Stimulated activated CD4-positive, alpha-beta T cell treated with anti-CD3 and anti-CD28 coated beads, Interleukin-2, amount 100 ng/mL, for 48 hours (primary cell): ENCODE measurements at places on chromosomes 2 and 18.

GRCh38 chr2:113122364-113122763, 5.0 kb upstream of the IL1RN start:
- DNase-seq, result no peak

- no peak for DNase-seq
Measured at GRCh38 chr18:52219102-52219501, 120.9 kb upstream of the DCC start.

DNA sequence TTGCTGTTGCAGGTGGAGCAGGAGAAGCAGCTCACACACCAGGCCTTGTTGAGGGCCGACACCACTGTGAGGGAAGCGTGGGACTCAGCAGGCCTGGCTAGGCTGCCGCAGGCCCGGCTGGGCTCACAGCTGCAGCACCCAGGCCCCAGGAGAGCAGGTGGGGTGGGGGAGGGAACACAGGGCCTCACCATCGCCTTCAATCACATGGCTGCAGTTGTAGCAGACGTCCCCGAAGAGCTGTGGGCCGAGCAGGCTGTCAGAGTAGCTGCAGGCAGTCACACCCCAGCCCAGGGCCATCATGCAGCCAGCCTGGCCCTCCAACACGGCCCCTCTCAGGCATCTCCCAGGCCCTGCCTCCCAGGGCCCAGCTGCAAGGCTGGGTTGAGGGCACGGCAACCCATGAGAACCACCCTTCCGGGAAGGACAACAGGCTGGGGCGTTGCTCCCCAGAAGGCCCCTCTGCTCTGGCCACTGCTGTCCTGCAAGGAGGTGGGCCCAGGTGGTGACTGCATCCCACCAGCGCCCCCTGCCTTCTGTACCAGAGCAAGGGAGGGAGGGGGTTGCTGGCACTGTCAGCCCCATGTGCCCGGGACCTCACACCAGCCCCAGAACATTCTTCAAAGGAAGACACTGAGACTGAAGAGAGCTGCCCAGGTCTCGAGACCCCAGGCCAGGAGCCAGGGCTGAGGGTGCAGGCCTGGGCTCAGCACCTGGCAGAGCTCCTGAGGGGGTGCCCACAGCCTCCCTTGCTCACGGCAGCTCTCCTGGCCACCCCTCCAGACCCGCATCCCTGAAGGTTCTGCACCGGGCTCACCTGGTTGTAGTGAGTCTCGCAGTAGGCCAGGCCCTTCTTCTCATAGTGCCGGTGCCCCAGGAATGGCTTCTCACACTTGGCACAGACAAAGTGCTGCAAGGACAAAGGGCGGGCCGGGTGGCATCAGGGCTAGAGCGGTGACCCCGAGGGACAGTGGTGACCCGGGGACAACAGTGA, 5.6 kb upstream of the GPR17 start:
- DNase-seq, result peak; percentile 23

DNA sequence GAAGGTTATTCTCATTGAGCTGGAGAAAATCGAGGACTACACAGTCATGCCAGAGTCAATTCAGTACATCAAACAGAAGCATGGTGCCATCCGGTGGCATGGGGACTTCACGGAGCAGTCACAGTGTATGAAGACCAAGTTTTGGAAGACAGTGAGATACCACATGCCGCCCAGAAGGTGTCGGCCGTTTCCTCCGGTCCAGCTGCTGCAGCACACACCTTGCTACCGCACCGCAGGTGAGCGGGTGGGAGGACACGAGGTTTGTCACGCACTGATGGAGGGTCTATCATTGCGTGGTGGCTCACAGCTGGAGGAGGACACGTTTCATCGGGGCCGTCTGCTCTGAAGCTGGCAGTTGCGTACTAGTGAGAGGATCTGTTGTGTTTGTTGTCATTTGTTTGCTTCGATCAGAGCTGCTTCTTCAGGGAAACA, 48.2 kb downstream of the IL1RL2 start:
- no peak for DNase-seq

DNA sequence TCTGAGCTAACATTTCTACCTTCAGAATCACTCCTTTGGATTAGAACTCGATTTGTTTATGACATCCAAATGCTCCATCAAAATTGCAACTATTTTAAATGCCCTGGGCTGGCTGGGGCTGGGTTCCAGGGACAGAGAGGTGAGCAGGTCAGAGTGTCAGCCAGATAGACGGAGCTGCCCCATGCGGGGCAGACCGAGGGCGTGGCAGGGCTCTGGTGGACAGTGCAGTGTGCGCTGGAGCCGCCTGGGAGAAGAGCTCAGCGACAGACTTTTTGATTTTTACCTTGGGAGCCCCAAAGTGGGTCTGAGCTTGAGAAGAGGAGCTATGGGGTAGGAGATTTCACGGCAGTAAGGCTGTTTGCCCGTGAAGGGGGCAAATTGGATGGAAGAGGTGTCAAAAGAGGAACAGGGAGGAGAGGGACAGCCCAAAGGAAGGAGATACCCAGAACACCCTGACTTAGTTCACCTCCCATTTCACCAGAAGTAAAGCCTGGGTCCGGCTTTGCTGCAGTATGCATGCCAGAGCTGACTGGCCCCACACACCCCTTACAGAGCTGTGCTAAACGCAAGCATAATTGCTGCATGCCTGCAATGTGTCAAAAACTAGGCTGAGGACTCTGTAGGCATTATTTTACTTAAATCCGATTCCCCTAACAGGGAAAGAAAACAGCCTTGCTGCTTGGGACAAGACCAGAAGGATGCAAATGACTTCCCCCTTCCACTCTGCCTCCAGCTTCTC, 33.7 kb downstream of the EN1 start:
- DNase-seq, result no peak

DNA sequence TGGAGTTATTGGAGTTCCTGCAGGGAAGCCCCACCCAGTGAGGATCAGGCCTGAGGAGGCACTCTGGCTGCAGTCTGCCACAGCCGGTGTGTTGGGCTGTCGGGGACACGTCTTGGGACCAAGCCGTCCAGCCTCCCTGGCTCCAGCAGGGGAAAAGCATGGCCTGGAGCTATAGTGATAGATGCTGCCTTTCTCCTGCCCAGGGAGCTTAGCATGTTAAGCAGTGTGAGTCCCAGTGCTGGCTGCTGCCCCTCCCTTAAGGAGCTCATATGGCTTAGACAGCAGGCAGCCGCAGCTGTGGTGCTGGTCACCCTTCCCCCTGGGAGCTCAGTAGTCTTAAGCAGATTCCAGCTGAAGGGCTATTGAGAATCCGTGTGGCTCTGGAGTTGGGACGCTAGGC, 78.9 kb downstream of the CERS6 start:
- no peak for DNase-seq

DNA sequence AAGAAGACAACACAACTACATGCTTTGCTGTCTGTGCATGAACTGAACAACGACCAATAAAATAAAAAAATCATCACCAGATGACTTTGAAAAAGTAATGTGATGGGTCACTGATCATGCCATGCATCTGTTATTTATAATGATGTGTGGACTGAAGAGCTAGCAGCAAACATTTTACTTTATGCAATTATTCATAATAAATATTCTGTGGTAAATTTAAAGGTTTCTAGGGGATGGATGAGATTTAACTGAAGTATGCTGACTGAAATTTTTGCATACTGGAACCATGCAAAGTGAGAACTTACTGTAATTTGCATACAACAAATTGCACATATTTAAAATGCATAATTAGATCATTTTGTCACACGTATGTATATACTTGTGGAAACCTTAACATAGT, 31.3 kb upstream of the BAZ2B start:
- no peak for DNase-seq

GRCh38 chr2:236208019-236208926, 40.1 kb upstream of the GBX2 start:
- DNase-seq, result no peak

DNA sequence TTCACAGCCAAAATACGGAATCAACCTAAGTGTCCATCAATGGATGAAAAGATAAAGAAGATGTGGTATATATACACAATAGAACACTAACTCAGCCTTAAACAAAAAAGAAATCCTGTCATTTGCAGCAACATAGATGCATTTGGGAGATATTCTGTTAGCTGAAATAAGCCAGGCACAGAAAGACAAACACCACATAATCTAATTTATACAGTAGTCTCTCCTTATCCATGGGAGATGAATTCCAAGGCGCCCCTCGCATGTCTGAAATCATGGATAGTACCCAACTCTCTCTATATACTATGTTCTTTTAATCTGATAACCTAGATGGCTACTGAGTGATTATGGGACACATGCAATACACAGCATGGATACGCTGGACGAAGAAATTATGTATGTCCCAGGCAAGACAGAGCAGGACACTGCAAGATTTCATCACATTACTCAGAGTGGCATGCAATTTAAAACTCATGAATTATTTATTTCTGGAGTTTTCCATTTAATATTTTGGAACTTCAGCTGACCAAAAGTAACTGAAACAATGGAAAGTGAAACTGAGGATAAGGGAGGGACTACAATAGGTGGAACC, 39.5 kb downstream of the ORC4 start:
- DNase-seq, result no peak

GRCh38 chr2:237128026-237128703, 42.5 kb downstream of the COPS8 start:
- peak; percentile 25 for DNase-seq

GRCh38 chr2:138630164-138630563, 128.6 kb downstream of the SPOPL start:
- DNase-seq, result no peak

DNA sequence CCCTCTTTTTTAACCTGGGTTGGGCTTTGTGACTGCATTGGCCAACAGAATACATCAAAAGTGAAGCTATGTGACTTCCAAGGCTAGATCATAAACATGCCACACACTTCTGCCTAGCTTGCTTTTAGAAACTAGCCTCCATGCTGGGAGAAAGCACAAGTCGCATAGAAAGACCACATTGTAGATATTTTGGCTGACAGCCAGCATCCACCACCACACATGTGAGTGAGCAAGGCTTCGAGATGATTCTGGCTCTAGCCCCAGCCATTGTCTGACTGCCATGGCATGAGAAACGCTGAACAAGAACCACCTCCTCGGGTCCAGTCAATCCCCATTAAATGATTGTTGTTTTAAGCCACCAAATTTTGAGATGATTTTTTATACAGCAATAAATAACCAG, 66.8 kb upstream of the STPG4 start:
- DNase-seq, result no peak

GRCh38 chr18:50410008-50410407, 35.2 kb downstream of the SKA1 start:
- DNase-seq, result no peak

GRCh38 chr2:205139822-205140463, 542.4 kb upstream of the NRP2 start:
- DNase-seq, result no peak

GRCh38 chr2:175310813-175311504, 129.4 kb upstream of the ATP5MC3 start:
- no peak for DNase-seq

- DNase-seq, result no peak
Measured at GRCh38 chr2:85694052-85695025, at the start of gene GNLY. Gene GNLY, plus strand, starts transcription at chr2:85694358. Its CDS starts 61 bp downstream, at chr2:85694419.

DNA sequence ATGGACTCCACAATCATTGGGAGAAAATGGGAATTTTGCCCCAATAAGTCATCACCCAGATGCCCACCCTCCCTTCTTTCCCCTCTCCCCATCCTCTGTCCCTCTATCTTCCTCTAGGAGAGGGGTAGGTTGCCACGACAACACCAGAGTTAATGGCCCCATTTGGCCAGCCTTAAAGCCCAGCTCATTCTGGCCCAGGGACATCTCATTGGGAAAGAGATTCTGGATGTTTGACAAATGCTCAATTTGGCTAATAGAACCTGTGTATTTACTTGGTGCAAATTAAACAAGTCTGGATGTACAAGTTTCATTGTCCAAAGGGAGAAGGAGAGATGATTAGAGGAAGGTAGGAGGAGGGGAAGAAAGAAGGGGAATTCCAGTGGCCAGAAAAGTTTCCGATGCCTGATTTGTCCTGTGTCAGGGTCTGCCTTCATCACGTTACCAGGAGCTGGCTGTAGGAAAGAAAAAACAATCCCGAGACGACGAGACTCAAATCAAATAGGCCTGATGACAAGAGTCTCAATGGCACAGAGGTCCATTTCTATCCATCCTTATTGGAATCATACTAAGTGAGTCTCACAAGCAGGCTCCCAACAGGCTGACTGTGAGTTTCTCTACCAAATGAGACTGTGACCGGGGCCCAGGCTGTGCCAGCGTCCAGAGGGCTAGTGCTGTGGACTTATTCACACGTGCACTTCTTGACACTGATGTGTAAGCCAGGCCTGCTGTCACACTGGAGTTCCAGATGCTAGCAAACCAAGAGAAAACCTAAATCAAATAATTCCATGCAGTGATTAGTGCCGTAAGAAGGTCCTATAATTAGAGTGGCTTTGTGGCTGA, 265.2 kb upstream of the APCDD1 start:
- DNase-seq, result no peak

DNA sequence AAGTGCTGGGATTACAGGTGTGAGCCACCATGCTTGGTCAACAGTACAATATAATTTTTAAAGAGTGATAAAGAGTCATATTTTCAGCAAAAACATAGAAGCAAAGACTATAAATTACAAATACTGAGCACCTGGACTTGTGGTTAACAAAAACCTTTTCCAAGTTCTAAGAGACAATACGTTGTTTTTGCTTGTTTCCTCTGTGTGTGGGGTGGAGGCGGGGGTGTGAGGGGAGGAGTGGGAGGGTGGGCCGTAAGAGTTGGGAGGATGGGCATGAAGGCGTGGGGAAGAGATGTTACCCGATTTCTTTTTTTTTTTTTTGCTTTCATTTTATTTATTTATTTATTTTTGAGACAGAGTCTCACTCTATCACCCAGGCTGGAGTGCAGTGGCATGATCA, 78.0 kb upstream of the WIPF1 start:
- no peak for DNase-seq

GRCh38 chr2:181992776-181993175, 7.1 kb downstream of the PPP1R1C start:
- no peak for DNase-seq

GRCh38 chr18:37578886-37579513, 13.4 kb upstream of the CELF4 start:
- DNase-seq, result no peak

GRCh38 chr2:47819834-47820233, 36.9 kb downstream of the MSH6 start:
- no peak for DNase-seq

- no peak for DNase-seq
Measured at GRCh38 chr2:33134086-33134771, 187.5 kb downstream of the LTBP1 start.

DNA sequence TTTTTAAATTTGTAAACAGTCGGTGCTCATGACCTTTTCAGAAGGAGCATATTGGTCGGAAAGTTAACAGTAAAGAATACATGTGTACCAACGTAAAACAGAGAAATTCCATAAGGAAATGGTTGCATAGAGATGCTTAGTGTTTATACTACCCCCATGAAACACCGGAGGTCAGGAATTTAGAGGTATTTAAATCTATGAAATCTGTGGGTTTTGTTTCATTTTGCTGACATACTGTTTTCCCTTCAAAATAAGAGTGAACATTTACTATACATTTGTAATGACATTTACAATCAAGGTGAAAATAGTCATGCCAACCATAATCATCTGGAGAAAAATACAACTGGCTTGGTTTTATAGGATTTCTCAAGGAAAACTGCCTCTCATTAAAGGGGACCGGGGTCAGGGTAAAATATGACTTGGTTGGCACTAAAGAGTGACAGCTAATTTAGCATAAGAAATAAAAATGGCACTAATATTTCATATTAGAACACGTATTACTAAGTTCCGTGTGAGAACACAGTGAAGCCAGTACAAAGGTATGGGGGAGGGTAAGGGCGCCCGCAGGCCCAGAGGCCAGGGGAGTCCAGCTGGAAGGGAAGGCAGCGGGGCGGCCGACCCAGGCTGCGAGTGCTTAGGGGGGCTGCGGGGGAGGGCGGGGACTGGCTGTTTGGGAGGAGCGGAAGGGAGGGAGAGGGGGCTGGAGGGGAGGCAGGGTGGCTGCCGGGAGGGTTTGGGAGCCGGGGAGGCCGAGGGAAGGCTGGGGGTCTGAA, 1.1 kb upstream of the RNU4ATAC start:
- no peak for DNase-seq
